ENCODE measurements at places on chromosomes 5 and 9.

GRCh38 chr5:27465140-27465539 is 426.8 kb upstream of the CDH9 start:
- no peak for DNase-seq

- DNase-seq = peak; percentile 41
Measured at GRCh38 chr5:135193213-135194125, 159.4 kb upstream of the PITX1 start.

GRCh38 chr5:57007344-57007743 is 55.4 kb upstream of the MIER3 start:
- DNase-seq = no peak

DNA sequence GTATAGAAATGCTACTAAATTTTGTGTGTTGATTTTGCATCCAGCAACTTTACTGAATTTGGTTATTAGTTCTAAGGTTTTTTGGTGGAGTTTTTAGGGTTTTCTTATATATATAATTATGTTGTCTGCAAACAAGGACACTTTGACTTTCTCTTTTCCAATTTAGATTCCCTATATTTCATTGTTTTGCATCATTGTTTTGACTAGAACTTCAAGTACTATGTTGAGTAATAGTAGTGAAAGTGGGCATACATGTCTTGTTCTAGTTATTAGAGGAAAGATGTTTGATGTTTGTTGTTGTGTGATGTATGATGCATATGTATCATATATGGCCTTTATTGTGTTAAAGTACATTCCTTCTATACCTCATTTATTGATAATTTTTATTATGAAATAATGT is 362.3 kb upstream of the PRR16 start:
- DNase-seq = no peak

GRCh38 chr5:80125022-80125961 is 90.1 kb downstream of the THBS4 start:
- DNase-seq = no peak

GRCh38 chr5:37962389-37962788 is 122.5 kb upstream of the GDNF start:
- DNase-seq = no peak

DNA sequence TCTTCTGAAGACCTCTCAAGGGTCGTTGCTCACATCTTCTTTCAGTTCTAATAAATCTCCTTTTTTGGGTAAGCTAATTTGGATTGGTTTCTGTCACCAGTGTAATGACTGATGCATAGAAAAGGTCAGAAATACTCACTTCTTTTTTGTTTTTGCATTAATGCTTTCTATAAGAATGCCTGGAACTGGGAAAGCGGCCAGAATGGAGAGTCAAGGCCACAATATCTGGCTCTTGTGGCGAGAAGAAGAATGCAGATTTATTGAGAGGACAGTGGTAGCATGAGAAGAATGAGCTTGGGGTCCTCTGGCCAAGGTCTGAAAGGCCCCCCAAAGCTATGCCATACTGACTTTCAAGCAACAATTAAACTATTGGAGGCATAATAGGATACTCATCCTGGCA is 88.0 kb upstream of the SLC12A2 start:
- DNase-seq = peak; percentile 40

GRCh38 chr5:87393331-87393730 is 19.4 kb downstream of the CCNH start:
- peak; percentile 60 for DNase-seq

- no peak for DNase-seq
Measured at GRCh38 chr9:19127871-19128500, 694 bp upstream of the PLIN2 start.

- DNase-seq = no peak
Measured at GRCh38 chr5:104599726-104600125, 1037.1 kb upstream of the NUDT12 start.

DNA sequence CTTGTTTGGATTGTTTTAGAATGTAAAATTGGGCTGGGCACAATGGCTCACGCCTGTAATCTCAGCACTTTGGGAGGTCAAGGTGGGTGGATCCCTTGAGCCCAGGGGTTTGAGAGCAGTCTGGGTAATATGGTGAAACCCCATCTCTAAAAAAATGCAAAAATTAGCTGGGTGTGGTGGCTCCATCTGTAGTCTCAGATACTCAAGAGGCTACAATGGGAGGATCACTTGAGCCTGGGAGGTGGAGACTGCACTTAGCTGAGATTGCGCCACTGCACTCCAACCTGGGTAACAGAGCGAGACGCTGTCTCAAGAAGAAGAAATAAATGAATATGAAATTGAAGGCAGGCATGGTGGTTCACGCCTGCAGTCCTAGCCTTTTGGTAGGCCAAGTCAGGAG is 21.3 kb downstream of the MAML1 start:
- no peak for DNase-seq

DNA sequence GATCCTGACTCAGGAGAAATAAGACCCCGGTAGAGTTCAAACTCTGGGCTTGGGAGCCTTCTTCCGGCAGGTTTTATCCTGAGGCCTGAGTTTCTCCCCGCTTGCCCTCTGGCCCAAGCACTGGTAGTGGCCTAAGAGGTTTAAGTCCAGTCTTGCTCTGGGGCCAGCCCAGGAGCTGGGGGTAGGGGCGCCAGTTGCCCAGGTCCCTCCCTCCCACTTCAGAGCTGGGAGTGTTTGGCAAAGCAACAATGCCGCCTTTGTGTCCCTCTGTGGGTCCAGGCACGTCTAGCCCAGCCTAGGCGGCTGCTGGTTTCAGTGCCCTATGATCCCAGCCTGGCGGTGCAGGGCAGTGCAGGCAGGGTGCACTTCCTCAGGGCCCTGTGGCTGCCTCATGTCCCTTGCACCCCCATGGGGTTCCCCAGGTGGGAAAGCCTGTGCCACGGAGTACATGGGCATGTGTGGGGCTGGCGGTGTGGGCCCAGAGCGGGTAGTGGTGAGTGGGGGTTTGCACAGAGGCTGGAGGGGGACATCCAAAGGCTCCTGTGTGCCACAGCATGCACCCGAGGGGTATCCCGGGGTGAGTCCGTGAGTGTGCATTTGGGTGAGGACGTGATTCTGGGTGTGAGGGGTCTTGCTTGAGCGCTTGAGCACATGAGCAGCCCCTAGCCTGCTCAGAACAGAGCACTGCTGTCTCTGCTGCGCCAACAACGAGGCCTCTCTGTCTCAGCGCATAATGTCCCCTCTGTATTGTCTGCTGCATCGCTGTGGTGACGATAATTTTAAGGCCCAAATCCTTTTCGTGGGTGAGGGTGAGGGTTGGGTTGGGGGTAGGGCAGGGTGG is 61.7 kb upstream of the PSD2 start:
- DNase-seq = no peak

DNA sequence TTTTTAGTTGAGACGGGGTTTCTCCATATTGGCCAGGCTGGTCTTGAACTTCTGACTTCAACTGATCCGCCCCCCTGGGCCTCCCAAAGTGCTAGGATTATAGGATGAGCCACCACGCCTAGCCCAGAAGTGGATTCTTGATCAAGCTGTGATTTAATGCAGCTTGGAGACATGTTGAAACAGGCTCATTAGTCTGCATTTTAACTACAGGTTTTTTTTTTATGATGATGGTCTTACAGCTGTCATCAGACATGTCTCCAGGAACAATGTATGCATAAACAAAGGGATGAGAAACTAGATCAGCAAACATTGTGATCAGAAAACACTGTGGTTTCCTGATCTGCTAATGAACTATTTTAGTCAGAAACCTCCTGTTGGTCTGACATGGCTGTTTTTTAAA is 30.0 kb upstream of the PLPP1 start:
- DNase-seq = no peak

DNA sequence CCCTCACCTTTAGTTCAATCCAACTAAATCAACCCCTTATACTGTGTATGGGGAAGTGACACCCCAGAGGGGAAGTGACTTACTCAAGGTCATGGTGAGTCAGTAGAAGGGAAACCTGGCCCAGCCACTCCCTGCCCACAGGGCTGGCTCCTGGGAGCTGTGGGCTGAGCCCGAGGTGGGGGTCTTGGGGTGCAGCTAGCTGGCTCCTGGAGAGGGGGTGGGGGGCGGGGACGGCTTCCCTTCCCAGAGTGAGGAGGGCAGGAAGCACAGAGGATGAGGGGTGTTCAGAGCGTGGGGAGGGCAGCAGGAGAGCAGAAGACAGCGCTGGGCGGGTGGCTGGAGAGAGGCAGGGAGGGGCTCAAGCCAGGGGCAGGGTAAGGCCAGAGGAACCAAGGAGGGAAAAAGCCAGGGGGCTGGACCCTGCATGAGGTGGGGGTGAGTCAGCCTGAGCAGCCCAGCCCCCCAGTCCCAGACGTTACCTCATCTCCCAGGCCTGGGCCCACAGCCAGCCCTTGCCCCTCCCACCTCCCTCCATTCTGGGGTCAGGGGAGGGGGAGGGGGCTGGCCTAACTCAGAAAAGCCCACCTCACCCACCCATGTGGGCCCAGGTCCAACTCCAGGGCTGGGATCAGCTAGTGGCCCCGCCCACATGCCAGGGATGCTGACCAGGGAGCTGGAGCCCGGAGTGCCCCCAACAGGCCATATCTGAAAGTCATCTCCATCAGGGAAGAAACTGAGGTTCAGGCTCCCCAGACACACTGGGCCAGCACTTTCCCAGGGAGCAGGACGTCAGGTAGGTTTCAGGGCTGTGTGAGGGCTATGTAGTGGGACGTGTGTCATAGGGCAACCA is 2.8 kb downstream of the PDLIM7 start:
- no peak for DNase-seq

DNA sequence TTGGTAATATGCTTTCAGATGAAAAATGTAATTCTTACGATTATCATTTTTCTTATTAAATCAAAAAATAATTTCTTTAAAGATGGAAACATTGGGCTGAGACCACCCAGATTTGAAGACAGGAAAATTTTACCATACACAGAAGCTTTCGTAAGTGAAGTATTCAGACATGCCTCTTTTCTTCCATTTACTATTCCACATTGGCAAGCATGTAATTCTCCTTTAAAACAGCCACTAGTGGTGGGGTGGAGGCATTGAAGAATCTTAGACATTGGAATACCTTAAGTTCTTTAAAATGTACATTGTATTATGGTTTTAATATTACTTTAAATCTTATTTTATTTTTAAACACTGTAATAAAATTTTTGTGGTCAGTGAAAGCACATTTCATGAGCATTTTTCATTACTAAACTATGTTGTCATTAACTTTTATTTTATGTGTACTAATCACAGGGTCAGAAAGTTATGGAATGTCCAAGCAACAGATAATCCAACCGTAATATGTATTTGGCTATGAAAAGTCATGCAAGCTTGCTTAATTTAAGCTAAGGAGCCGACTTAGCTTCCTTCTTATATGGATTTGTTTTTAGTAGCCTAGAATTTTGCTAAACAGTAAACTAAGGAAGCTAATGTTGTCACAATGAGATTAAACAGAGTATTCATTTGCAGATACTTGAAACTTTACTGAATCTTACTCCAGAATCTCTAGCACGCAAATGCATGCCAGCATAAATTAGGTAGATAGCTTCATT is 97.4 kb upstream of the ALDH1A1 start:
- peak; percentile 14 for DNase-seq

GRCh38 chr9:109012009-109012875 is 1.1 kb downstream of the CTNNAL1 start:
- DNase-seq = peak; percentile 81

DNA sequence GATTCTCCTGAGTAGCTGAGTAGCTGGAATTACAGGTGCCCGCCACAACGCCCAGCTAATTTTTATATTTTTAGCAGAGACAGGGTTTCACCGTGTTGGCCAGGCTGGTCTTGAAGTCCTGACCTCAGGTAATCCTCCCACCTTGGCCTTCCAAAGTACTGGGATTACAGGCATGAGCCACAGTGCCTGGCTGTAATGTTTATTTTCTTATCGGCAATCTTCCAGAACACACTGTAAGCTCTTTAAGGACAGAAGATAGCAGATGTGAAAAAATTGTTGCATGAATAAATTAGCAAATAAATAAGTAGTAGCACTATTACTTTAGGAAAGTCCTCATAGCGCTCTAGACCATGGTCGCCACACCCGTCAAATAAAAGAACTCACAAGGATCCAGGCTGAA is 100.5 kb downstream of the ENC1 start:
- no peak for DNase-seq

- DNase-seq = peak; percentile 31
Measured at GRCh38 chr9:34501889-34502425, 20.8 kb downstream of the ENHO start.

DNA sequence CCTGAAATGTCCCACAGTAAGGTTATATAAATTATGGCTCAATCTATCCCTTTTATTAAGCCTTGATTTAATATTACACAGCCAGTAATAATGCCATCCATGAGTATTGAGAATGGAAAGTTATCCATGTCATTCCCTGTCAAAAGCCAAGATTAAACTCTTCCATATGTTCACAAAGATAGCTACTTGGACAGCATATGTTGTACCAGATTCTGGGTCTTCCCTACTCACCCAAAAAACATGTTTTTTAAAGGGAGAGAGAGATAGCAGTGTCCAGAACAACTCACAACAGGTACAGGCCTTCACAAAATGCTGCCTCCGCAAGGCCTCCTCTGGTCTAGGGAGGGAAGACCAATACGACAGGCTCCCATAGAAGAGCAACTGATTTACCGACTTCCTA is 15.4 kb downstream of the CDK5RAP2 start:
- no peak for DNase-seq

DNA sequence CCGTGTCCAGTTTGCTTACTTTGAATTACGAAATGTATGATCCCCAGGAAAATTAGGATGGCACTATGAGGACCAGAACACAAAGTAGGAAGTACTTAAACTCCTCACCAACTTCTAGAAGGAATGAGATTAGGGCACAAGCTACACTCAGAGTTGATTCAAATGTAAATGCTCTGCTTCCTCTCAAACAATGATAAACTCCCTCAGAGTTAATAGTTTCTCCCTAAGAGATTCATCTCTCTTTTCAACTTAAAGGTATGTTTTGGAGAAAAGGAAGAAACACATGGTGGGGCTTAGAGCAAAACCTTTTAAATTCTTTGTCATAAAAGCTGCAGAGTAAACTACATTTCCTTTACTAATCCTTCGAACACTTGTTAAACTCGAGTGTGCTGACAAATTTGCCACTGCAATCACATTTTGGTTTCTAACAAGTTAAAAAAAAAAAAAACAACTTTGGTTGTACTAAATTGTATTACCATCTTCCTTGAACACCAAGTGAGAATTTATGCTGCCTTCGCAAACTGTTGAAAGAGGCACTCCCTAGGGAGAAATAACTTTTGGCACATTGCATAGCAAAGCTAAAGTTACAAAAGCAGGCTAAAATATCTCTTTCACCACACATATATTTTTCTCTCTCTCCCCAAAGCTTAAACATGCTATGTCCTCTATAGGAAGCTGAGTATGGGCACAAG is 66.6 kb downstream of the DENND1A start:
- DNase-seq = peak; percentile 7

- peak; percentile 37 for DNase-seq
Measured at GRCh38 chr9:110443146-110443865, 105.6 kb upstream of the TXNDC8 start.

- DNase-seq = no peak
Measured at GRCh38 chr9:113376634-113377567, at the start of gene HDHD3. Gene HDHD3, minus strand, starts transcription at chr9:113376986. Its CDS starts 2,632 bp downstream, at chr9:113374354.

- DNase-seq = no peak
Measured at GRCh38 chr5:78339617-78340436, 20.6 kb upstream of the SCAMP1 start.

GRCh38 chr5:522116-522515 is 2.1 kb downstream of the SLC9A3 start:
- no peak for DNase-seq

- DNase-seq = no peak
Measured at GRCh38 chr5:81779125-81779915, 28.4 kb upstream of the SSBP2 start.
